ENCODE measurements at places on chromosomes 16 and 17.

DNA sequence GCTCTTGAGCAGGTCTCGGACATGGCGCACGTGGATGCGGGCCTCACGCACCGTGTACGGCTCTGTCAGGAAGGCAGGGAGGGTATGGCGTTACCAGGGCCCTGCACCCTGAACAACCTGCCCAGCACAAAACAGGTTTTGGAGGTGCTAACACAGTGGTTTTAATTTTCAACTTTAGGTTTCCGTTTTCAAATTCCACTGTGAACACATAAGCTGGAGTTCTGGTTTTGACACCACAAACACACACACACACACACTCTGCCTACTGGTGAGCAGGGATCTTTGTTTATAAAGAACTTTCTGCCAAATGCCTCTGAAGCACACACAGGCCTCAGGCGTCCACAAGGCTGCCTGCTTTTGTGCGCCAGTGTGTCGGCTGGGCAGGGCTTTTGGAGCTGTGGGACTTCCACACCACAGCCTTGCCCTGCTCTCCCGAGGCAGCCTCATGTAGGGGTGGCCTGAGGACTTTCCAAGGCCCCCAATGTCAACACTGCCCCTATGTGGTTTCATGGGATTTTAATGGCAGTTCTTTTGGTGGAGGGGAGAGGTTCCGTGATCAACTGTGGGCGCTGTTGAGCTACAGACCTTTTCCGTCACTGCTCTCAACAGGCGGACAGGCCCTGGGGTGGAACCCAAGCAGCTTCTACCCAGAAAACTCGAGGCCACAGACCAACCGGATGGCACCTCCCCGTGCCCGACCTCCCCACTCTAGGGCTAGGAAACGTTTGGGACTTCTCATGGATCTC, 9.4 kb downstream of the CLUH start:
- DNase-seq, result no peak

- DNase-seq, result no peak
Observed at GRCh38 chr17:40486522-40487370, 14.7 kb downstream of the TNS4 start.

DNA sequence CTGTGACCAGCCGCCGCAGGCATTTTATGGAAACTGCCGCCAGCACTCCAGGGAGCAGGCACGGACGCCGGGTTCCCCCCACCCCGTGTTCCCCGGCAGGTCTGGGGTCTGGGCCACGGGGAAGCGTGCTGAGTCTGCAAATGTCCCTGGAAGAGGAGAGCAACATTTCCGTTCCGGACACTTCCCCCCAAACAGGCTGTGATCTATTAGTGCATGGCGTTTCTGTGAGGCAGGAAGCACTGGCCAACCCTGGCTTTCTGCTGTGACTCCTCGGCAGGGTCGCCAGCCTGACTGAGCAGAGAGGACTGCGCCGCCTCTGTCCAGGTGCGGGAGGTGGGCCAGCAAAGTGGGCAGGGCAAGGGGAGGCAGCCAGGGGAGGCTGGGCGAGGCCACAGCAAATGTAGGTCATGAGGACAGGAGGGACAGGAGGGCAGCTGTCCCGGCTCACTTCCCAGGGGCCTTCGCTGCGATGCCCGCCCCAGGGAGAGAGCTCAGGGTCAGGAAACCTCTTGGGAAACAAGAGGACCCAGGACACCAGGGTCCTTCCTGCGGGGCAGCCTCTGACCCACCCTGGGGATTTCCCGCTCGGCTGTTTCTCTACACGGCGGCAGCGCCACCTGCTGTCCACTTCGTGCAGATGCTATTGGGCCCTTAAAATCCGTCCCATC, 9.5 kb downstream of the FOXF1 start:
- DNase-seq, result peak; percentile 48

DNA sequence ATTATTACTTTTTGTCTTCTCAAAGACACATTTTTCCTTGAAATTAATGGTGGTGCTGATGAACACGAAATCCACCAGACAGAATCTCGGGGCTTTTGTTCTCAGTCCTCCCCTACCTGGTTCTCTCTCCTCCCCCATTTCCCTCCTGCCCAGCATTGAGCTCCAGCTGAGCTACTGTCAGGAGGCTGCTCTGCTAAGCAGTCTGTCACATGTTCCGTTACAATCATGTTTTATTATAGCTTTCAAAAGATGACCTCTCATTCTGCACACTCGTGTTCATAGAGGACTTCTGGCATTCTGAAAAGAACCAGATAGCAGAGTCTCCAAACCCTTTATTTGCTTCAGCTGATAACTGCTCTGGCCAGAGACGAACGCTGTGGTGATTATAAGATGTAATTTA, 732.5 kb upstream of the RBFOX1 start:
- DNase-seq, result no peak

GRCh38 chr16:5461574-5461973, 364.0 kb upstream of the EEF2KMT start:
- DNase-seq, result no peak

DNA sequence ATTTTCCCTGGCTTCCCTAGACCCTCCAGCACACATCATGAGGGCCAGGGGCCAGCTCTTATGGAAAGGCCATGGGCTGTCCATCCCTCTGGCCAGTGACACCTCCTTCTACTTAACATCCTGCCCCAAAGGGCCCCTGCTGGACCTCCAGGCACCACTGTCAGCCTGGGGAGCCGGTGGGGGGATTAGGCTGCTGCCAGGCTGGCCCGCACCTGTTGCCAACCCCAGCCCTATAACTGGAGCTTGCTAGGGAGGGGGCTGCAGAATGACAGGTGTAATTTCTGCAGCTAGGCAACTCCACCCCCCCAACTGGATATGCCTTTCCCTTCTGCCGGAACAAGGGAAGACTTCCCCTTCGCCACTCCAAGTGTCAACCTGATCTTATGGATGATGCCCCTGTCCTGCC, 12.5 kb downstream of the RARA start:
- peak; percentile 44 for DNase-seq

DNA sequence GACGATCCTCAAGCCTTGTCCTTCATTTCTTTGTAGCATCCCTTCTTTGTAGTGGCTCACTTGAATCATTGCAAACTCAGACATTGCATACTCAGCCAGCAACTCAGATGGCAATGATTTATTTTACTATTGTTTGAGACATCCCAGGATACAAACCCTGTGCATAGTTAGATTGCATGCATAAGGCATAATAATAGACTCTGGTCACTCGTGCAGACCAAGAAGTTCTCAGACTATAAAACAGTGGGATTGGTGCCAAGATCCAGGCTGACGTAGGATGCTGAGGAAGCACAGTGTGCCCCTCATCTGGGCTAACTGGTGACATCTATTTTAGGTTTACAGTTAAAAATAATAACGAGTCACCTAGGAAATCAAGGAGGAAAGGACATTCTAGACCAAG, 142.3 kb downstream of the PMP22 start:
- DNase-seq, result no peak

DNA sequence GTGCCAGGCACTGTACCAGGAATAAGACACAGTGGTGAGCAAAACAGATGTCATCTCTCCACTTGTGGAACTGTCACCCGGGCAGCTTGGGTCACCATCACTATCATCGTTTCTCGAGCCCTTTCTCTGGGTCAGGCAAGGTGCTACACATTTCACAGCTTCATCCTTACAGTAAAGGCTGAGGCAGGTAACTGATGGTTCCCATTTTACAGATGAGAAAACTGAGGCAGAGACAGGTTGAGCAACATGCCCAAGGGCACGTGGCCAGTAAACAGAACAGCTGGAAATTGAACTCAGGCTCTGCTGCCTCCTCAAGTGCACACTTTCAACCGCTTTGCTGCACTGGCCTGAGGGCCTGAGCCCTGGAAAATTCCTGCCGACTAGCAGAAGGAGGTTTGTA, 294.6 kb downstream of the XYLT1 start:
- DNase-seq, result no peak
